Activated T-helper 9 cell treated with anti-CD3 and anti-CD28 coated beads, Interleukin-2, amount 50 U/mL, for 16 hours (primary cell): ENCODE measurements at places on chromosomes 6 and 20.

- DNase-seq = peak; percentile 68
Observed at GRCh38 chr6:225121-225721, 67.1 kb upstream of the DUSP22 start.

DNA sequence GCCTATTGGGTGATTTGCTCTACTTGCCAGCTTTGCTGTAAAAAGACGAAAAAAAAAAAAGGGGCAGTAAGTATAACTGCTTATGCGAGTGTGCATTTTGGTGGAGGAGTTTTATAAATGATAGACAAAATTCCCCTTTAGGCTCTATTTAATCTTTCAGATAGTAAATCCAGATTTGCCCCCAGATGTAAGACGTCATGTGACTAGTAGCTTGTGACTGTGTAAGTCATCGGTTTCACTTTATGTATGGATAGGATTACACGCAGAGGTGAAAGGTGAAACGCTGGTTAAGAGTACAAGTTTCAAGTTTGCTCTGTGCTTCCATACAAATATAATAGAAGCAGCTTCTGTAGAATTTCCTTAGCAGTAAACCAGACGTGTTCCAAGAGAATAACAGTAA lies 7.9 kb downstream of the RAB32 start:
- no peak for DNase-seq

DNA sequence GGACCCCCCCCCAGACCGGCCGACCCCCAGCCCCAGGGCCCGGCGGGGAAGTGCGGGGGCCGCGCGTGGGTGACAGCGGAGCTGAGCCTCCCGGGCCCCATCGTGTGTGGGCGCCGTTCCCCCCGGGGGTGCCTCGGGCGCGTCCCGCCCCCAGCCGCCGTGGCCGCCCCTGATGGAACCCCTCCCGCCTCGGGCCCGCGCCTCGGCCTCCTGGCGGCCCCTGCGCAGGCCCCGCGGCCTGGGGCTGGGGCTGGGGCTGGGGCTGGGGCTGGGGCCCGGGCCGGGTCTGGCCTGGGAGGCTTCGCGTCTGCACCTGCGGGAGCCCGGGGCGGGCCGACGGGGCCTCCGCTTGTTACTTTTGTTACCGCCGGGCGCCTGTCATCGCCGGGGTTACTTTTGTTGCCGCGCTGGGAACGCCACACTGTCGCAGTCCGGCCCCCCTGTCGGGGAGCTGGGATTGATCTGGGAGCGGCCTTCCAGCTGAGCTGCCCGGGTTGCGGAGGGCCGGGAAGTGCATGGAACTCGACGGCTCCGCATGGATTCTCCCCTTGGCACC lies 598 bp downstream of the OGFR start:
- peak; percentile 35 for DNase-seq

DNA sequence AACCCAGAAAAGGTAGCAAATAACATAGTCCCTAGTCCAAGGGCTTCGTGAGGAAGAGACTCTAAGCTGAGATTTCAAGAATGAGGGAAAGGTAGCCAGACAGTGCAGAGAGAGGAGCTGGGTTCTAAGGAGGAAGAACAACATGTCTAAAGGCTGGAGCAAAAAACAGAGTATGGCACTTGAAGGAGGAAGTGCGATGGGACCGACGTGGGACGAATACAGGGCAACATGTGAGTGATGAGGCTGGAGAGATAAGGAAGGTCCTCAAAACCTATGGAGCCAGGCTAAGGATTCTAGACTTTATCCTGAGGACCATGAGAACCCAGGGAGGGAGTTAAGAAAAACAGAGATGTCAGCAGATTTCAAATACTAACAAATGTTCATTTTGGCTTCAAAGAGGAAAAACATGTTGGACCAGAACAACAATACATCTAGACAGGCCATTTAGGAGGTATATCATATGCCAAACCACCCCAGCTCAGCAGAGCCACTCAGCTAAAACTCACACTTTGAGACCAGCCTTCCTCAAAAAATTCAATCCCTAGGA lies 17.5 kb downstream of the ATXN1 start:
- DNase-seq = no peak

GRCh38 chr6:144583614-144583954 lies 298.4 kb downstream of the UTRN start:
- no peak for DNase-seq

GRCh38 chr20:35891375-35891774 lies 62.9 kb downstream of the SCAND1 start:
- DNase-seq = no peak
